Cardiac fibroblast (primary cell): ENCODE measurements at places on chromosomes 16 and 17.
A peak's percentile ranks its signal among the peaks of the same experiment; 100 is the strongest.

DNA sequence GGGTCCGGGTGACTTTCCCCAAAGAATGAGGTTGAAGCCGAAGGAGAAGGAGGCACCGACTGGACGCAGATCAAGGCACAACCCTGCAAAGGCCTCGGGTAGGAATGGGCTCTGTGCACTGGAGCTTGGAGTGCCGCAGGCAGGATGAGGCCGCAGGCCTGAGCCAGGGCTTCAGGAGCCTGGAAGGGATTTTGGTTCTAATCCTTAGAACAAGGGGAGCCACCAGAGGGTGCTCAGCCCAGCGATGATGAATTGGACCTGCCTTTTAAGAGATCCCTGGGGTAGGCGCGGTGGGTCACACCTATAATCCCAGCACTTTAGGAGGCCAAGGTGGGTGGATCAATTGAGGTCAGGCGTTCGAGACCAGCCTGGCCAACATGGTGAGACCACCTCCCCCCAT is 8.1 kb downstream of the CIBAR2 start:
- DNase-seq: no peak

DNA sequence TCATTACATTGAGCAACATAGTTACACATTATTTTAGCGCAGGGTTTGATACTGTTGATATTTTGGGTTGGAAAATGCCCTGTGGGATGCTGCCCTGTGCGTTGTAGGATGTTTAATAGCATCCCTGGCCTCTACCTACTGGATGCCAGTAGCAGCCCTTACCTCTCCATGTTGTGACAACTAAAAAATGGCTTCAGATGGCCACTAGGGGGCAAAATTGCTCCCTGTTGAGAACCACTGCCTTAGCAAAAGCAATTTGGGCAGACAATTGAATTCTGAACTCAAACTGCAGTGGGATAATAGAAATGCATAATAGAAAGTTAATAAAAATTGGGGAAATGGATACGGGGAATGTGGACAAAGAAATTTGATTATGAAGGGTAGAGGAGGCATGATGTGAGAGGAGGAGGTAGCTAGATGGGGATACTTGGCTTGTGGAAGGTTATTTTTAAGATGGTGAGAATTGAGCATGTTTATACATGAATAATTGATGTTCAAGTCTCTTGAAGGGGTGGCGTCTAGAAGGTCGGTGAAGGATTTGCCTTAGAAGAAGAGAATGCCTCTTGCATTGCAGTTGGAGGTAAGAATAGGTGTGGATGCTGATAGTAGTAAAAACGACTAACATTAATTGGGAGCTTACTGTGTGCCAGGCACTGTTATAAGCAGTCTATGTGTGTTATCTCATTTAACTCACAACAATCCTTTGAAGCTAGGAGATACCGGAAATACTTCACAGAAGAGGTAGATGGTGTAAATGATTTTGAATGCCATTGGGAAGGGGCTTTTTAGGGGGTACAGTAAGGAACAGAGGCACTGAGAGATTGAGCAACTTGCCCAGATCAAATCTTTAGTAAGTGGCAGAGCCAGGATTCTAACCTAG is 19.0 kb downstream of the HEATR9 start:
- peak; percentile 90 for DNase-seq

GRCh38 chr16:48537275-48537674 is 72.7 kb downstream of the N4BP1 start:
- DNase-seq: no peak

DNA sequence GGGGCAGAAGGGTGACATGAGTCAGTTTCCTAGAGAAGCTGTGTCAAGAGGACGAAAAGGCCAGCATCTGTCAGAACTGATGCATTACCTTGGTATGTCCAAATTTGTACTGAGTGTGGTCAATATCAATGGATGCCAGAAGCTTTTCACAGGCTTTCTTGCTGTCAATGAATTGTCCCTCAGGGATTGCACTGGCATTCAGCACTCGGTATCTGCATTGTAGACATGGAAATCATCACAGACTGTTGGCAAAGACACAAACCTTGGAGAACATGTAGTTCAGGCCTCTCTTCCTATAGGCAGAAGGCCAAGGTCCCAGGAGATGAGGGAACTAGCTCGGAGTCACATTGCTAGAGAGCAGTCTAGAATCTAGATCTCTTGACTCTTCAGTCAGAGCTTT is 16.6 kb downstream of the MYH3 start:
- DNase-seq: peak; percentile 14

GRCh38 chr17:78492116-78492799 is 84.9 kb downstream of the DNAH17 start:
- no peak for DNase-seq

- no peak for DNase-seq
These were observed 18.4 kb downstream of the TRAP1 start for GRCh38 chr16:3698941-3699340.

GRCh38 chr16:75189638-75190245 is 17.2 kb downstream of the CTRB2 start:
- no peak for DNase-seq

- no peak for DNase-seq
These were observed 28.2 kb upstream of the ZC3H18 start for GRCh38 chr16:88541831-88542616.

DNA sequence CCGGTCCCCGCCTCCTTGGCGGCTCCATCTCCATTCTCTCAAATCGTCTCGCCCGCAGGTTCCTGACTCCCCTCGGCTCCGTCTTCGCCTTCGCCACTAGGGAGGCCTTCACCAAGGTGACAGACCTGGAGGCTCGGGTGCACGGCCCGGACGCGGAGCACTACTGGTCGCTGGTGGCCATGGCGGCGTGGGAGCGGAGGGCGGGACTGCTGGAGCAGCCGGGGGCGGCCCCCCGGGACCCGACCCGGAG is 862 bp downstream of the GLTPD2 start:
- no peak for DNase-seq

GRCh38 chr16:80056324-80056723 is 455.8 kb upstream of the MAF start:
- DNase-seq: peak; percentile 60

- DNase-seq: peak; percentile 98
These were observed 41.0 kb upstream of the SREBF1 start for GRCh38 chr17:17877529-17878358.

DNA sequence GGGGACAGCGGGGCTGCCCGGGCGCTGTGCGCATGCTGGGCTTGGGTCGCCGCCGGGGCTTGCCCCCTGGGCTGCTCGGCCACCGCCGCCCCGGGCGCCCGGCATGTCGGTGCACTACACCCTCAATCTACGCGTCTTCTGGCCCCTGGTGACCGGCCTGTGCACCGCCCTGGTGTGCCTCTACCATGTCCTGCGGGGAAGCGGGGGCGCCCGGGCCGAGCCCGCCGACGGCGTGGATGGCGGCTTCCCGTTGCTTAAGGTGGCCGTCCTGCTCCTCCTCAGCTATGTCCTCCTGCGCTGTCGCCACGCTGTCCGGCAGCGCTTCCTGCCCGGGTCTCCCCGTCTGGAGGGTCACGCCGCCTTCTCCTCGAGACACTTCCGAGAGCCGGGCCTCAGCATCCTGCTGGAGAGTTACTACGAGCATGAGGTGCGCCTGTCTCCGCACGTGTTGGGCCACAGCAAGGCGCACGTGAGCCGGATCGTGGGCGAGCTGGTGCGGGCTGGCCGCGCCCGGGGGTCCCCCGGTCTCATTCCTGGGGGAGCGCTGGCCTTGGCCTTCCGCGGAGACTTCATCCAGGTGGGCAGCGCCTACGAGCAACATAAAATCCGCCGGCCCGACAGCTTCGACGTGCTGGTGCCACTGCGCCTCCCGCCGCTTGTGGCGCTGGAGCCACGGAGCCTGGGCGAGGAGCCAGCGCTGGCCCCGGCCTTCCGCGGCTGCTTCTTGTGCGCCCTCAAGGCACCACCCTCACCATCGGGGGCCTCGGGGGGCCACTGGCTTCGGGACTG is 789 bp downstream of the ITPRIPL2 start:
- DNase-seq: peak; percentile 70

- DNase-seq: peak; percentile 31
These were observed 208.3 kb downstream of the C16orf95 start for GRCh38 chr16:87108941-87109340.

DNA sequence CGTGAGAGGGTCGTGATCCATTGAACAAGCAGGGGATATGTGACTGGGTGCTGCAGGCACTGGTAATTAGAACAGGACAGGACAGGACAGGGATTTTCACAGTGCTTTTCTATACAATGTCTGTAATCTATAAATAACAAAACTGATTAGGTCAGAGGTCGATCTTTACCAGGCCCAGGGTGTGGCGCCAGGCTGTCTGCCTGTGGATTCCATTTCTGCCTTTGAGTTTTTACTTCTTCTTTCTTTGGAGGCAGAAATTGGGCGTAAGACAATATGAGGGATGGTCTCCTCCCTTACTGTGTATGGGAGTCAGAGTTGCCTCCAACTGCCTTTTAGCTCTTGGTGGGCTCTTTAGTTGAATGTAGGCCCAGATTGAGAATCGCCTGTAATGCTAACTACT is 1.5 kb upstream of the ZNF764 start:
- DNase-seq: no peak

GRCh38 chr17:51230306-51230705 is 29.5 kb downstream of the MBTD1 start:
- DNase-seq: peak; percentile 4

DNA sequence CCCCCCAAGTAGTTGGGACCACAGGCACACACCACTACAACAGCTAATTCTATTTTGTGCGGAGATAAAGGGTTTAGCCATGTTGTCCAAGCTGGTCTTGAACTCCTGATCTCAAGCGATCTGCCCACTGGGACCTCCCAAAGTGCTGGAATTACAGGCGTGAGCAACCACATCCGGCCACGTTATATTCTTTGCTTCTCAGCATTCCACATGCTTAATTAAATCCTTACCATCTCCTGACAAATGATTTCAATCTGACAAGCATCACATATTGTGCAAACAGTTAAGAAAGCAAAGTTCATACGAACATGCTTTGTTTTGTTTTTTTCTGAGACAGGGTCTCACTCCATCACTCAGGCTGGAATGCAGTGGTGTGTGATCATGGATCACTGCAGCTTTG is 18.2 kb downstream of the HIGD1B start:
- no peak for DNase-seq

- peak; percentile 91 for DNase-seq
These were observed 6.1 kb upstream of the SERPINF2 start for GRCh38 chr17:1736348-1737281.

DNA sequence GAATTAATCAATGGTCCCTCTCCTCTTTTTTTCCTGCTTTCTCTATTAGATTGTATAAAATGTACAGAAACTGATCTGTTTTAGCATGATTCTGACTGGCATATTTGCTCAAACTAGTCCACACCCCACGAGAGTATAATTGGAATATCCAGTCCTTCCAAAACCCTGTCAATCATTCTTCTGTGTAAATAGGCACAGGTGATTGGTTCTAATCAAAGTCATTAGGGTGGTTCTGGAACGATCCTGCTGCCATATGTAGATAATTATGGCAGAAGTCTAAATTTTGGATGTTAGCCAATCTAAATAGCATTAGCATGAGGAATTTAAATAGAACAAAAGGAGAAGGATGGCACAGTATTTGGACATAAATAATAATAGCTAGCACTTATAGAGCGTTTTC is 165.7 kb downstream of the SHISA6 start:
- DNase-seq: no peak
